Muscle of leg (tissue), 16 donors: ENCODE measurements at places on chromosomes 13 and 19.

DNA sequence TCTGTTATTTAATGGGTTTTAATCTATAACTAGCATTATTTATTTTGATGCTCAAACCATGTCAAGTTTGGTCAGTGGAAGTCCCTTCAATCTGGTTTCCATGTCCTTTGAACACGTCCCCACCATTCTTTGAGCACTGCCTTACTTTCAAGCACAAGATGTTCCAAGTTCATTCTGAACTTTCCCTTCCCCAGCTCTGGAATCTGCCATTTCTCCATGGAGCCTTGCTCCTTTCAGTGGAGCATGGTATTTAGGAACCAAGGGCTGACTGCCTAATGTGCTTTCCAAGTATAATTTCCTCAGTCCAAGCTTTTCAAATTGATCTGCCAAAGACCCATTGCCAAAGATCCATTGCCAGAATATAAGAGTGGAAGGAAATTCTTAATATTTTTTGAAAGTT lies 1.1 kb upstream of the ZNF546 start:
- H3K27me3 ChIP-seq, result no peaks in the 10 kb centered on the region
- peak; percentile 33 for DNase-seq
- peaks cover 12% of the 10 kb centered on the region for H3K4me1 ChIP-seq
- H3K36me3 ChIP-seq, result no peaks in the 10 kb centered on the region

GRCh38 chr13:98697791-98698190 lies 54.7 kb downstream of the SLC15A1 start:
- H3K36me3 ChIP-seq, result no peaks in the 10 kb centered on the region
- H3K4me3 ChIP-seq, result no peak overlapping the region
- H3K27me3 ChIP-seq, result peaks cover 3% of the 10 kb centered on the region
- H3K4me1 ChIP-seq, result no peaks in the 10 kb centered on the region
- H3K27ac ChIP-seq, result no peak overlapping the region

DNA sequence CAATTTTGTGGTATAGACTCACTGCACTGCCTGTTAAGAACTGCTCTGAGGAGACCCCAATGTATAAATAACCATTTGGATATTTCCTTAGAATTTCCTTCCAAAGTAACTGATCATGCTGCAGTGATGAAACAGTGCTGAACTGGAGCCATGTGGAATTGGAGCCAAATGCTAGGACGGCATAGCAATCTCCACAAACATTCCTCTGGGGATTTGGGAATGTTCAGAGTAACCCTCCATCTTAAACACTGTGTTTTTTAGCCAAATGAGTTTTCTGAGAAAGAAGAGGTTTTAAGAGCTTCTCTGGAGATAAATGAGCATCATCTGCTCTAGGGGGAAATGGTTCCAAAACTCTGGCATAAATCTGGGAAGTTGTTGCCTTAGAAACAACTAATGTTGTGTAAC lies 98.2 kb downstream of the OLFM4 start:
- H3K36me3 ChIP-seq, result no peaks in the 10 kb centered on the region
- H3K4me1 ChIP-seq, result peaks cover 7% of the 10 kb centered on the region
- peak overlapping the region; percentile 66 for H3K27ac ChIP-seq
- no peak overlapping the region for H3K4me3 ChIP-seq

DNA sequence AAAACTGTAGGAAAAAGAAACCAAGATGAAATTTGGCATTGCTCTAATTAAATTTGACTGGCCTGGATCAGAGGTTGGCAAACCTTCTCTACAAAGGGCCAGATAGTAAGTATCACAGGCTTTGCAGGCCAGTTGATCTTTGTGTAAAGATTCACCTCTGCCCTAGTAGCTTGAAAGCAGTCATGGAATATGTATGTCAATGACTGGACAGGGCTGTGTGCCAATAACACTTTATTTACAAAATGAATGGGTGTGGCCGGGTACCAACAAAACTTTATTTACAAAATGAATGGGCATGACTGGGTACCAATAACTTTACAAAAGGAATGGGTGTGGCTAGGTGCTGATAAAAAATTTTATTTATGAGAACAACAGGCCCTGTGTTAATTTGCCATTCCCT lies 20.0 kb downstream of the SIN3B start:
- H3K27ac ChIP-seq, result no peak overlapping the region
- no peaks in the 10 kb centered on the region for H3K4me1 ChIP-seq
- H3K36me3 ChIP-seq, result peaks cover 84% of the 10 kb centered on the region
- no peak for DNase-seq
- H3K4me3 ChIP-seq, result no peak overlapping the region
- H3K27me3 ChIP-seq, result no peaks in the 10 kb centered on the region

GRCh38 chr19:18698321-18699167 lies 15.1 kb downstream of the CRTC1 start:
- DNase-seq, result no peak
- H3K36me3 ChIP-seq, result no peaks in the 10 kb centered on the region
- peaks cover 33% of the 10 kb centered on the region for H3K4me1 ChIP-seq
- no peak overlapping the region for H3K4me3 ChIP-seq

DNA sequence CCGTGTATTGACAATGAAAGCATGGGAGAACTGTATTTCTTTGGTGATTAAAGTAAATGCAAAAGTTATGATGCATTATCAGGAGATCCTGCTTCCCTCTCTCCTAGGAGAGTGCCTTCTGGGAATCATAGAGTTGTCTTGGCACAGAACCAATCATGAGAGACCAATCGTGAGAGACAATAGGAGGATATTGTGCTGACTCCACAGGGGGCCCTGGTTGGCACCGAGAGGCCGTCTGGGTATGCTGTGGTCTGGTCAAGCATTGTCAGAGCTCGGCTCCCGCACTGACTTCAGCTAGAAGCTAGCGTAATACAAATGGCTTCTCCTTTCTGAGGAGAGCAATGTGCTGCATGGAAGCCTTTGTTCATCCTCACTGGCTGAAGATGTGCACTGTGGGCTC lies 131.5 kb upstream of the GJB6 start:
- H3K27ac ChIP-seq, result no peak overlapping the region
- no peaks in the 10 kb centered on the region for H3K36me3 ChIP-seq
- H3K4me1 ChIP-seq, result peaks cover 3% of the 10 kb centered on the region
- no peak overlapping the region for H3K4me3 ChIP-seq

DNA sequence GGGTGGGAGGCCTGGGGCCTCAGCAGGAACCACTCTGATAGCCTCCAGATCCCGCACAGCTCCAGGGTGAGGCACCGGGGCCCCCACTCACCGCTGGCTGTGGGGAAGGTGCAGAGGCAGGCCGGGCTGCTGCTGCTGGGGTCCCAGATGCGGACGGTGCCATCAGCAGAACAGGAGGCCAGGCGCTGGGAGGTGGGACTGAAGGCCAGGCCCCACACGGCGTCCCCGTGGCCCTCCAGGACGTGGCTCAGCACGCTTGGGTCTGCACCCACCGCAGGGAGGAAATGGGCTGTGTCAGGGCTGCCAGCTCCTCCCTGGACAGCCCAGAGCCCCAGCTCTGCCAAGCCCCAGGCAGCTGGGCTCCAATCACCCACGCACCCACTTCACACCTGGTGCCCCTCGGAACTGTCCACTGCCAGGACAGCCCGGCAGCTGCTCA lies 6.1 kb upstream of the PRKD2 start:
- H3K27me3 ChIP-seq, result no peaks in the 10 kb centered on the region
- no peak overlapping the region for H3K4me3 ChIP-seq
- peak; percentile 5 for DNase-seq
- peaks cover 37% of the 10 kb centered on the region for H3K4me1 ChIP-seq
- H3K27ac ChIP-seq, result no peak overlapping the region

DNA sequence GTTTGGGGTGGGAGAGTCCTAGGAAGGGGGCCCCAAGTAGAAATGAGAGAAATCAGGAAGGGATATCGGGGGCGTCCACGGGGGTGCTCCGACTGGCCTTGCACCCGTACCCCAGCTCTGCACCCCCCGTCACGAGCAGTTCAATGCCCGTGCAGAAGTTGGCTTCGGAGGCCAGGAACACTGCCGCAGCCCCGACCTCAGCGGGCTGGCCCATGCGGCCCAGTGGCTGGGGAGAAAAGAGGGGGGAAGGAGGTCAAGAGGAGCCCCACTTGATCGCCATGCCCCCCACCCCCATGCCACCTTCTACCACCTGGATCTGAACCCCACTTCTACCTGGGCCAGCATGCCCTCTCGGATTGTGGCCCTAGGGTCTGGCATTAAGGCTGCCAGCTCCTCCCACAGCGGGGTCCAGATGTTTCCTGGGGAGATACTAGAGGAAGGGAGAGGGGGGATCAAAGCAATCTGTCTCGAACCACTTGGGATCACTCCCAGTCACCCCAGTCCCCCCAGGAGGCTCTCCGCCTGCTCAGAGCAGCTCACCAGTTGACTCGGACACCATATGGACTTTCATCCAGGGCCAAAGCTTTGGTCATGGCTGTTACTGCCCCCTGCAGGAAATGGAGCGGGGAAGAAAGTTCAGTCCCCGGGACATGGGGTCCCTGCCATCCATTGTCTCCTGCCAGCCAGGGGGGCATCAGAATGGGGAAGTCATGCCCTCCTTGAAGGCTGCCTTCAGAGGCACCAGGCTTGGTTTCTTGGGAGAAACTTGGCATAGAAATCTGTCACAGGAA lies 2.5 kb upstream of the BCAT2 start:
- no peaks in the 10 kb centered on the region for H3K27me3 ChIP-seq
- H3K36me3 ChIP-seq, result no peaks in the 10 kb centered on the region
- H3K4me3 ChIP-seq, result no peak overlapping the region
- H3K27ac ChIP-seq, result no peak overlapping the region

DNA sequence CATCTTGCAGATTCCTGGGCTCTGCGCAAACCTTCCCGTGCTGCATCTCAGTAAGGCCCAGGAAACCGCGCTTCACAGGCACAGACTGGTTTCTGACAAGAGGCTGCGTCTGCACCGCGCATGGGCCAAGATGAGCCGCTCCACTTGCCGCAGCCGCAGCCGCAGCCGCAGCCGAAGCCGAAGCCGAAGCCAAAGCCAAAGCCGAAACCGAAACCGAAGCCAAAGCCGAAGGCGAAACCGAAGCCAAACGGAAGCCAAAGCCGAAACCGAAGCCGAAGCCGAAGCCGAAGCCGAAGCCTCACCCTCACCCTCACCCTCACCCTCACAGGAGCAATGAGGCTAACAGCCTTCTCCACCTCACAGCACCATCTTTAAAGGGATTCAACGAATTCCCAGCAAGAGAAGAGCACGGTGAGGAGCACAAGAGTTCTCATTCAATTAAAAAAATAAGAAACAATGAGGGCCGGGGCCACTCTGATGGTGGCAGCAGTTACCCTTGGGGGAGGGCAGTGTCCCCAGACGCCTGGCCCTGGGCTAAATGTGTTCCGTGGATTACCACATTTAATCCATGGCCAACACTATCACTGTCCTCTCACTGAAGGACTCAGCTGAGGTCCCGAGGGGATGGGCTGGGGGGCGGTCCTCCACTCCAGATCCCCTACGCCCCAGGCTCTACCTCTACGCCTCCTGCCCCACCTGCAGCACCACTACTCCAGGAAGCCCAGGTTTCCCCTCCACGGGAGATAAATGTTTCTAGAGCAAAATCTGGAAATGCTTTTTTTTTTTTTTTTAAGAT lies 29.1 kb downstream of the ZNF787 start:
- no peaks in the 10 kb centered on the region for H3K4me1 ChIP-seq
- peaks cover 34% of the 10 kb centered on the region for H3K36me3 ChIP-seq
- H3K27ac ChIP-seq, result no peak overlapping the region
- H3K4me3 ChIP-seq, result no peak overlapping the region
